ENCODE measurements at places on chromosomes 3 and 15. TPM values are rescaled to one million over a fixed set of nuclear protein-coding genes. Genes with fewer than 3 reads are reported as not detected.

Gene PHLDB2
- total RNA-seq = 94.4 TPM

Gene BRPF1
- total RNA-seq = 19.7 TPM

Gene RARRES1
- total RNA-seq = 3.5 TPM

GRCh38 chr3:58299839-58300516 is 6.1 kb upstream of the RPP14 start:
- no peaks in the 10 kb centered on the region for H3K27me3 ChIP-seq
- no peak for DNase-seq
- H3K4me3 ChIP-seq = no peak overlapping the region
- H3K36me3 ChIP-seq = no peaks in the 10 kb centered on the region

DNA sequence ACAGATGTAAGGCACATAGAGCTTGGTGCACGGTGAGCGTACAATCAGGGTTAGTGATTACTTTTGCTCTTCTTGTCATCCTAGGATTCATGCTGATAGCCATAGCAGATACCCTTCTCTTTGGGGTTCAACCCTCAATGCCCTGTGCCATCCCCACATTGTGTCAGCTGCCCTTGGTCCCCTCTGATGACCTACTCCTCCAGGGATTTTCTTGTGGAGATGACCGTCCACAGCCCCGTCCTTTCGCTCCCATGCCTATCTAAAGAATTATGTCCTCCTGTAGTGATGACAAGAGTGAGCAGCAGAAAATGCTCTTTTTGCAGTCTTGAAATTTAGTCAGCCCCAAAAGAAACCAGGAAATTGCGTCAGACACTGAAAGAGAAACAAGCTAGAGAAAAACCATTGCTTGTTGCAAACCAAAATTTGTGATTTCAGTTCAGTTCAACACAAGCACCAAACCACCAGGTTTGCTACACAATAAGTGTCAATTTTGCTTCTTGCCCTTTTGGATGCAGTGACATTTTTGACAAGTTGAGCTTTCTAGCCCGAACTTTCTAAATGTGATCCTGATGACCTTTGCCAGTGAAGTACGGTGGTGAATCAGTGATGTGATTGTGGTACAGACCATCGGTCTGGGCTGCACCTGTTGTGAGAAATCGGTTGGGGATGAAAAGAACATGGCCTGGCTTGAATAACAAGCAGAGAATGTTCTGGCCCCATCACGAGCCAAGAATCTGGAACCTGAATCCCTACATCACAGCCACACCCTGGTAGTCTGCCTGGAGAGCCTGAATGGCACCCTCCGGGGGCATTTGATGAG is 41.3 kb downstream of the CMTM7 start:
- peaks cover 2% of the 10 kb centered on the region for H3K4me1 ChIP-seq
- peak overlapping the region; percentile 62 for H3K27ac ChIP-seq
- no peak overlapping the region for H3K4me3 ChIP-seq
- no peaks in the 10 kb centered on the region for H3K36me3 ChIP-seq
- DNase-seq = no peak

Gene FANCD2OS
- not detected for total RNA-seq

DNA sequence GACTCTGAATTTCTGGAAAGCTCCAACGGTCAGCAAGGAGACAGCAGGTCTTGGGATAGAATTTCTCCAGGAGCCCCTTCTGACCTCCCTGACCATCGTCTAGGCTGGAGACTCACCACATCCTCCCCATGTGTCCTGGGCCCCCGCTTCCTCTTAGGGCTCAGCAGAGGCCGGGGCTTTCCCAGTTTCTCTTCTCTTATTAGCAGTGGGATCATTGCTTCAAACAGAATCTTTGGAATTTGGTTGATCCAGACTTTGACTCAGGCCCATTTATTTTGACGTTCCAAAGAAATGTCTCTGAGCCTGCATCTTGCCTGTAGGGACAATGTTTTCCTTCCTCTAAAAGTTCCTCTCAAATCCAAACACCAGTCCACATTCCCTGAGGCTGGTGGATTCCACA is 38.4 kb upstream of the SLC6A6 start:
- H3K36me3 ChIP-seq = no peaks in the 10 kb centered on the region

GRCh38 chr3:10327592-10327991 is 6.7 kb upstream of the SEC13 start:
- no peaks in the 10 kb centered on the region for H3K27me3 ChIP-seq
- no peak overlapping the region for H3K4me3 ChIP-seq
- H3K4me1 ChIP-seq = no peaks in the 10 kb centered on the region
- H3K36me3 ChIP-seq = no peaks in the 10 kb centered on the region
